ENCODE measurements at places on chromosomes 5 and 9.

- DNase-seq, result no peak
These were observed 38.9 kb upstream of the UGCG start for GRCh38 chr9:111857555-111858211.

DNA sequence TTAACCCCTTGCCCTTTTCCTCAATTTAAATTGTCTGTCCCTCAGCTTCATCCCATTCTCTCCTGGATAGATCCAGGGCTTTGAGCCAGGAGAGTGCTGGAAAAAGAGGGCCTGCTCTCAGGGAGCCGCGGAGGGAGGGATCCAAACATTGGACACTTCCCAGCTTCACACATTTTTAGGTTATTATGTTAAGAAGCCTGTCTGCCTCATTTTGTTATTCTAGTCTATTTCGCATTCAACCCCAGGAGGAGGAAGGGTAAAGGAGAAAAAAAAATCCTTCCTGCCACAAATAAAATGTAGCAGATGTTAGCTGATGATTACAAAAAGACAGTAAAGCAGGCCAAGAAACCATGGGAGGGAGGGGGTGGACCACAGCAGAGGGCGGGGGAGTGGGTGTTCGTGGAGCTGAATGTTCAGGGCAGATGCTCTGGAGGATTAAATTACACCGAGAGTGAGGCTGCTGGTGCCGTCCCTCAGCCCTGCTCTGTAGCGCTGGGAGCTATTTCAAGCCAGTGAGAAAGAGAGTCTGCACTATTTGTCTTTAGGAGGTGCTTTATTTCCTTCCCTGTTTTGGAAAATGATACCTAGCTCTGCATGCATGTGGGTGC, 60.6 kb upstream of the ZFR start:
- no peak for DNase-seq

- DNase-seq, result no peak
These were observed 87.6 kb upstream of the OR13F1 start for GRCh38 chr9:104416470-104416869.

DNA sequence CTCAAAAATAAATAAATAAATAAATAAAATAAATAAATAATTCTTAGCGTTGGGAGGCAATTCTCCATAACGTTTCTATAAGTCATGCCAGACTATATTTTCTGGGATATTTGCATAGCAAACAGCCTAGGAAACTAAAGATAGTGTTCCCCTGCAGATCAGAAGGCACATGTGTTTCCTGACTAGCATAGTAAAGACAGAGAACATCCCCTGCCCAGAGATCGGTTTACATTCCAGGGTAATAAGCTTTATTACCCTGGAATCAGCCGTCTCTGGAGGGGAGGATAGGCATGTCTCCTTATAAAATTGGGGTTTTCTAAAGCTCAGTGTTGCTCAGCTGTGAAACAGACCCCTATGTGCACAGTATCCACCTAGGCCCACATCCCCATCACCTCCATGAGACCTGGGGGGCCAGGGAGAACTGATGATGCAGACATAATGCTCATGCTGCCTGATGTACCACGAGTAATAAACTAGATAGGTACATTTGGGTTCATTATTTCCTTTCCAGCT, 36.9 kb upstream of the IFNK start:
- no peak for DNase-seq

- DNase-seq, result no peak
These were observed 15.0 kb downstream of the ICE1 start for GRCh38 chr5:5437227-5438172.

GRCh38 chr9:114633438-114634089, 22.5 kb downstream of the TMEM268 start:
- DNase-seq, result no peak

- DNase-seq, result no peak
These were observed 242.7 kb downstream of the DEPDC1B start for GRCh38 chr5:60457233-60457632.

Measured in A549 (cell line).